ENCODE measurements at places on chromosomes 2 and 18.

- DNase-seq = no peak
These were observed 195.0 kb downstream of the GCA start for GRCh38 chr2:162538967-162539366.

DNA sequence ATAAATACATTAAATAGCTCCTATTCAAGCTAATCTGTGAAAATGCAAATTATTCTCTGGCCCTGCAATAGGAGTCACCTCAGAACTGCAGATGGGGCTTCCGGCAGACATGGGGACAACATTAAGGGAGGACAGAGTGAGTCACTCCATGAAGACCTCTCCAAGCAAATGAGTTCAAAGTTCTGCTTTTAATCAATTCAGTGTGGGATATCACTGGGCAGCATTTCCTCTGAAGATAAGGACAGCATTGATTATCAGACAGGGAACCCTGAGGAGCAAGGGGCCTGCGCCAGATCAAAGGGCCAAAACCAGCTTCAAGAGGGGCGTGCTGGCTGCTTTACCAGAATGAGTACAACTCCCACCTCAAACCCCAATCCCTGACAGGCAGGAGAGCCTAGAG lies 356.9 kb upstream of the KLHL29 start:
- no peak for DNase-seq

DNA sequence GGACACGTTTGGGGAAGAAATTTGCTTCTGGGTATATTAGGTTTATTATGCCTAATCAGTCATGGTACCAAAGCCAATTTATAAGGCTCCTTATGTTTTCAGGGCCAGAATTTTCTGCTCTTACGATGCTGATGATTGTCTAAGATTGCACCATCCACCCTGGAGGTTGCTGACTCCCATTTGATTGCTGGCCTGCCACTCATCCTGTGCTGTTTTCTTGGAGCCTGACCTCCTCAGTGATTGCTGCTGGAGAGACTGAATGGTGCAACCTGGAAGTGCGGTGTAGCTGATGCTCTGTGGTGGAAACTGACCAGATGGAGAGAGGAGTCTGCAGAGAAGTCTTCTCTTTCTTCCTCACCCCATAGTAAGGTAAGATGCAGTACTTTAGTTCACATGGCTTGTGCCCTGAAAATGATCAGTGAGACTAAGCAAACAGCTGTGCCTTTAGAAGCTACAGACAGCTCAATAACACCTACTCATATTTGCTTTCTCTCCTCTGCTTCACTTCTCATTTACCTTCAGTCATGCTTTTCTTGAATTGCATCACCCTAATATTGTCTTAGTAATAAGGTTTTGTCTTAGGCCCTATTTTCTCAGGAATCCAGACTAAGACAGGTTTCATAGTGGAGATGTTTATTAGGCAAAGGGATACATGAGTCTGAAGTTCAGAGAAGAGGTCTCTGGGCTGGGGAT lies 17.4 kb downstream of the ZNF24 start:
- no peak for DNase-seq

- DNase-seq = no peak
These were observed 396.4 kb downstream of the LNPK start for GRCh38 chr2:175605640-175606009.

DNA sequence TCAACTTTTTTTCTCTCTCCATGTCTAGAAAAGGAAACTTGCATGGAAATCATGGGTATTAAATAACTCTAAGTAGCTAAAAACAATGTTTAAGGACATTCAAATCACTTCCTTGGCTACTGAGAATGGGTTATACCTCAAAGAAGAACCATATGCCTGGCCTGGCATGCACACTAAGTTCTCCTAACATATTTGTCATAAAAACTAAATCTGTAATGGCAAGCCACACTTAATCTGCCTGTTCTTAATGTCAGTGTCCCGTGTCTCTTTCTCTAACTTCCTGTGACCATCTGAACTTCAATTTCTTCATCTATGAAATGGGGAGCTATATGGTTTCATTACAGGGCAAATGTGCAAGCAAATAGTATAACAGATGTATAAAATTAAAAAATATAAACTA lies 11.1 kb downstream of the PDE1A start:
- DNase-seq = no peak

DNA sequence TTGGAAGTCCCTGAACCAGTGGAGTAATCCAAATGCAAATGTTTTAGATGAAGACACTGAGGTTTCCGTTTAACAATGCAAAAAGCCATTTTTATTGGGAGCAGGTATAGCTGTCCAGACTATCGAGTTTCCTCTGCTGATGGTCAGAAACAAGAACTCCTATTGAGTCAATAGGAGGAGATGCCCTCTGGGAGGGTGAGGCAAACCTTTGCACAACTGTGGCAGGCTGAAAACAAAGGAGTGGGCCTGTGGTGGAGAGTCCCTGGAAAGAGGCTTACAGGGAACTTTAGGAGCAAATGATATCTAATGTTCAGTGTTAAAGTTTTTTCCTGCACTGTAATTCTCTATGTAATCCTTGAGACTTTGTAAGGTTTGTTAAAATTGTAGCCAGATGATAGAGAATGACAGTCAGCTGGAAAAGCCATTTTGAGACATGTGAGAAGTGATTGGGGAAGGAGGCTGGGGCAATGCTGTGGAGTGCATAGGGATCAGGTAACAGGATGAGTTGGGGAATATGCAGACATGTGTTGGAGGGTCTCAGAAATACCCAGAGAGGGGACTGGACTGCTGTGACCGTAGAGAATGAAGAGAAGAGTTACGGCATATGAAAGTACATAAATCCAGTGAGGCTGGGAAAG lies 15.1 kb upstream of the EML4 start:
- no peak for DNase-seq

DNA sequence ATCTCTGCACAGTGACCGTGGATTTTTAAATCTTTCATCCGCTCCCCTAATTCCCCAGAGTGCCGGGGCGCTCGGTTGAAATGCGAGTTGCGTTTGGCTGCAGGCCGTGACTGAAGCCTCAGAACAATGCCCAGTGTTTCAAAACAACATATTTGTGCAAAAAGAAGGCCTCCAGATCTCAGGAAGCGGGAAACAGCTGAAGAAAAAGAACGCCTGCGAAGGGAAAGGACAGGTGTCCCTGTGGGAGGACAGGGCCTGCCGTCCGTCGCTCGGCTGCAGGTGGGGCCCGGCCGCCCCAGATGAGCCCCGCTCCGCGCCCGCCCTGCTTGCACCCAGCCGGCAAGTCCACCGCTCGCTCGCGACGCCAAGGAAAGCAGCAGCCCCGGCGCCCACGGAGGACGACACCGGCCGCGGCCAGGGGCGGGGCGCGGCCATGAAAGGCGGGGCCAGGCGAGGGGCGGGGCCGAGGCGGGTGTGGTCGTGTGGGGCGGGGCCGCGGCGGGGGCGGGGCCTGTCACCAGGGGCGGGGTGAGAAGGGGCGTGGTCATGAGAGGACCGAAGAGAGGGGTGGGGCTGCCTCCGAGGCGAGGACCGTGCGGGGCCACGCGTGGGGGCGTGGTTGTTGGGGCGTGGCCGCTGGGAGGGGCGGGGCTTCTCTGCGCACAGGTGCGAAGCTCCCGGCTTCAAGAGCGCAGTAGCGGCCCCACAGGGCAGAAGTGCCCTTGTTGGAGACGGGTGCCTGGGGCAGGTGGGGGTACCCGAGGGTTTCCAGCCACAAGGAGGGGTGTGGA lies 17.6 kb upstream of the BOK start:
- peak; percentile 88 for DNase-seq

DNA sequence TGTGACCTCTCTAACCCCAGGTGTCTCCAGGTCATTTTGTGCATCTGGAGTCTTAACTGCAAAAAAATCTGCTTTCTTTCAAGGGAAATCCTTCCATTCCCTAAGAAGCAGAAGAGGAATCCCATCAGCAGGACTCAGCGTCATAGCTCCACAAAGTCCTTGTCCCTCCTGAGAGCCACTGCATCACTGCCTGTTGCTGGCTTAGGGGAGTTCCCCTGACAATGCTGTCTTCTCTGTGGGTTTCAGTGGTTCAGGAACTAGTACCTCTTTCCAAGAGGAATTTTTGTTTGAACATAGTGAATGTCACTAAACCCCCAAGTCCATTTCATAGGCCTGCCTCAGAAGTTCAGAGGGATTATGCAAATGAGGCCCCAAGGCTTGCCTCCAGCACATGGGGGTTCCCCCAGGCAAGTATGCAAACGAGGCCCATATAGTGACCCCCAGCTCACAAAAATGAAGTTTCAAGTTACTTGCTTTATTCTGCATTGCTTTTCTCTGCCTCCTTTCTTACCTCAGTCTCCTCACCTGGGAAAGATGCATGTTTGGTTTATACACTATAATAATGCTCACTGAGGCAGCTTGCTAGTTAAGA lies 513.9 kb upstream of the MEX3C start:
- no peak for DNase-seq

GRCh38 chr18:41390309-41390708 lies 564.7 kb upstream of the PIK3C3 start:
- no peak for DNase-seq

GRCh38 chr2:13533524-13533922 lies 816.8 kb downstream of the TRIB2 start:
- DNase-seq = no peak

DNA sequence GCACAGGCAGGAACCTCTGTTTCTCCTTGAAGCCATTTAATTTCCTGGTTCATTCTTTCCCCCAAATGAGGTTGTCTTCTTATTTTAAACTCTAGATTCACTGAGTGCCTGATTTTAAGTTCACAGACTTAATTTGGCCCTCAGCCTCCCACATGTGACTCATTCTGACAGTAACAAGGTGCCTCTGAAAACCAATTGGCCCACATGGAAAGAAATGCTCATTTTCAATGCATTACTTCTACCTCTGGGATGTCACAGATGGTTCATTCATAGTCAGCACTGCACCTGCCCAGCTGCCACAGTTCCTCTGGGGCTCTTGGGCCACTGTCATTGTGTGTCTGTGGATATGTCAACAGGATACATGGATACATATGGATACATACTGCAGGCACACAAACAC lies 140.4 kb upstream of the CAPN13 start:
- no peak for DNase-seq

GRCh38 chr2:43086451-43087221 lies 139.8 kb downstream of the ZFP36L2 start:
- no peak for DNase-seq

DNA sequence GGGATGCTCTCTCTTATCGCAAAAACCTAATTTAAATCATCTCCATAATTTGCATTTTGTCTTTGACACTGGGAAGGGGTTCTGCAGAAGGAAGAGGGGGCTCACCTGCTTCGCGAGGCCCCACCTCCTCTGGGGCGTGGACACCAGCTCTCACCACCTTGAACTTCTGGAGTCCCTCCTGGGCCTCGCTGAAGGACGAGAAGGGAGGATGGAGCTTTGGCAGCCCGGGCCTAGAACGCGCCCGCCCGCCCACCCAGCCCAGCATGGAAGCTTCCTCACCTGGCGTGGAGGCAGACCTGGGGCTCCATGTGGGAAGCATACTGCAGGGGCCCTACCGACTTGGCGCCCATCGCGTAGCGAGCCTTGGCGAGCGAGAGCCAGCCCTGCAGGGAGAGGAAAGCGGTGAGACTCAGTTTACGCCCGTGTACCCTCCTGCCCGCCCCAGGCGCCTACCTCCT lies 1.1 kb upstream of the IMP4 start:
- no peak for DNase-seq

DNA sequence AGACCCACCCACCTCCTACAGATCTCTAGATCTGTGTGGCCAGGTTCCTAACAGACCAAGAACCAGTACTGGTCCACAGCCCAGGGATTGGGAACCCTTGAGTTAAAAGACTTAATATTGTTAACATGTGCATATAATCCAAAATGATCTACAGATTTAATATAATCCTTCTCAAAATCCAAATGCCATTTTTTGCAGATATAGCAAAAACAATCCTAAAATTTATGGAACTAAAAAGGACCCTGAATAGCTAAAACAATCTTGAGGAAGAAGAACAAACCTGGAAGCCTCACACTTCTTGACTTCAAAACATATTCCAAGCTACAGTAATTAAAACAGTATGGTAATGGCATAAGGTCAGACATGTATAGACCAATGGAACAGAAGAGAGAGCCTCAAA lies 206.9 kb upstream of the SIX2 start:
- no peak for DNase-seq

DNA sequence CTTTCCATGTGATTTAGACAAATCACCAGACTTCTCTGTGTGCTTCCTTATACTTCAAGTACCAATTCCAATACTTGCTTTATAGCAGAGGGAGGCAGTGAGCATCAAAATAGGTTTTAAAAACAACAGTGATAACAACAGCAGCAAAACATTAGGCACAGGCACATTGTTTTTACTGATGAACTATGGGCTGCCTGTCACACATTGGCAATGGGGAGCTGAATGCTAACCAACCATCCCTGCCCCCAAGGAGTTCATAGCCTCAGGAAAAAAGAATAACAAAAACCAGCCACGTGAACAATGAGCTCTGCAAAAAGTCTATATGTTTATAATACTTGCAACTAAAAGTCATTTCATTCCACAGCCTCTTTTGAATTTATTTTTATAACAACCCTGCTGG lies 287.9 kb upstream of the TRIB2 start:
- DNase-seq = no peak

DNA sequence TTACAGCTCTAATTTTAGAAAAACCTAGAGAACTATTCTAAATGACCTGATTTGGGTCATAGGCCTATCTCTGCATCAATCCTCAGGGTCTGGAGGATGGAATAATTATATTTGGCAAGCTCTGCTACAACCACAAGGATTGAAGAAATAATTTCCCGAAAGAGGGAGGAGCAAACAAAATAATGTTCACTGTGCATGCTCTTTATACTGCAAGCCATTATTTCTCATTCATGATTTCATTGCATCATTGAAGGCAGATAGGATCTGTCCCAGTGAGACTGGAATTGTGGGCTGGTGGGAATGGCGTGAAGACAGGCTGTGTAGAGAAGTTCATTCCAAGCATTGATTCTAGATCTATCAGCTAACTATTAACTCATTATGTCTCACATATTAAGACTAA lies 12.7 kb upstream of the MAPRE2 start:
- DNase-seq = no peak

- DNase-seq = no peak
These were observed 451.9 kb downstream of the ARHGAP15 start for GRCh38 chr2:143581134-143581533.

GRCh38 chr2:24832931-24833701 lies 39.9 kb downstream of the CENPO start:
- no peak for DNase-seq

GRCh38 chr2:86398500-86399474 lies 42.4 kb upstream of the KDM3A start:
- no peak for DNase-seq

GRCh38 chr2:176088048-176088936 lies 4.2 kb upstream of the HOXD13 start:
- peak; percentile 75 for DNase-seq

GRCh38 chr2:189608170-189608569 lies 27.6 kb upstream of the SLC40A1 start:
- DNase-seq = no peak

GRCh38 chr2:196284144-196284844 lies 112.9 kb upstream of the STK17B start:
- no peak for DNase-seq

- DNase-seq = no peak
These were observed 209.3 kb downstream of the TDRD15 start for GRCh38 chr2:21332993-21333625.

DNA sequence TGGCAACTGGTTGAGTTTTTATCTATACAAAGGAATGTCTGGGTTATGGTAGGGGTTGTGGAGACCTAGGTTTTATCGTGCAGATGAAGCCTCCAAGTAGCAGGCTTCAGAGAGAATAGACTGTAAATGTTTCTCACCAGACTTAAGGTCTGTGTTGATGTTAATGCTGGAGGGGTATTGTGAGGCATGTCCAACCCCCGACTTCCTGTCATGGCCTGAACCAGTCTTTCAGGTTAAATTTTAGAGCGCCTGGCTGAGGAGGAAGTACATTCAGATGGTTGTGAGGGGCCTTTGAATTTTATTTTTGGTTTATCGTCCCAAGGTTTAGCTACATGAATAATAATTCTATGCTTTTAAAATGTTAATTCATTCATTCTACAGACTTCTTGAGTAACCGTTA lies 435.1 kb downstream of the DLGAP1 start:
- no peak for DNase-seq
